ENCODE measurements at places on chromosomes 5 and 9.

DNA sequence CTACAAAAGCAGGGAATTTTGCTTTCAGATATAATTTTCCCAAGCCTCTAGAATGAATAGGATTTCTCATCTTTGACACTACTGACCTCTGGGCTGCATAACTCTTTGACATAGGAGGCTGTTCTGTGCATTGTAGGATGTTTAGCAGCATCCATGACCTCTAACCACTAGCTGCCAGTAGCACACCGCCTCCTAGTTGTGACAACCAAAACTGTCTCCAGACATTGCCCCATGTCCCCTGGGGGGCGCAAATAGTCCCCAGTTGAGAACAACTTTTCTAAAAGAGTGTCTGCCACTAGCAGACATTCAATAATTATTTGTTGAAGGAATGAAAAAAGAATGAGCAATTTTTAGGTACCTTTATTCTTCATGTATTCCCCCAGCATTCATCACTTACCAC is 51.8 kb downstream of the POU4F3 start:
- DNase-seq: no peak

- no peak for DNase-seq
Observed at GRCh38 chr9:1319436-1319835, 269.3 kb downstream of the DMRT2 start.

DNA sequence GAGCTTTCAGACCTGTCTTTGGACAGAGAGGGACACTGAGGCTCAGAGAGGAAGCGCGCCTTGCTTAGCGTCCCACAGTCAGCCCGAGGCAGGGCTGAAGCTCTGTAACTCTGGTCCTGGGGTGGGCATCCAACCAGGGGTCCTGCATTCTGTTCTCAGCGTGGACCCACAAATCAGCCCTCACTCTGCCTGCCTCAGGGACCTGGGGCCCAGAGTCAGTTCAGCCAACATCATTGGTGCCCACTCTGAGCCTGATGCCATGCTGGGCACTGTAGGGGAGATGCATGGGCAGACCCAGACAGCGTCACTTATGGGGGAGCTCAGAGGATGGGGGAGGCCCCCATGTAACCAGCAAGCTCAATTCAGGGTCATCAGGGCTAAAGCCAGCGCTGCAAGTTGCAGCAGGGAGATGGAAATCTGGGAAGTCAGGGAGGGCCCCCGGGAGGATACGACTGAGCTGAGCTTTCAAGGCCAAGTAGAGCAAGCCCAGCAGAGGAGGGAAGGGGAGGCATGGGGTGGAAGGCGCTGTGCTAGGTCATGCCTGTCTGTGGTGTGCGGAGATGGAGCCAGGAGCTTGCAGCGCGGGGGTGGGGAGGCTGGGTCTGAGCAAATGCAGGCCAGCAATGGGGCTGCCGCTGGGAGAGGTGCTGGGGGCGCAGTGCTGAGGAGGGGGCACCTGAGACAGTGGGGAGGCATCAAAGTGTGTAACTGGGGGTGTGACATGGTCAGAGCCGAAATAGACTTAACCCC is 21.1 kb downstream of the CORO2A start:
- DNase-seq: no peak

DNA sequence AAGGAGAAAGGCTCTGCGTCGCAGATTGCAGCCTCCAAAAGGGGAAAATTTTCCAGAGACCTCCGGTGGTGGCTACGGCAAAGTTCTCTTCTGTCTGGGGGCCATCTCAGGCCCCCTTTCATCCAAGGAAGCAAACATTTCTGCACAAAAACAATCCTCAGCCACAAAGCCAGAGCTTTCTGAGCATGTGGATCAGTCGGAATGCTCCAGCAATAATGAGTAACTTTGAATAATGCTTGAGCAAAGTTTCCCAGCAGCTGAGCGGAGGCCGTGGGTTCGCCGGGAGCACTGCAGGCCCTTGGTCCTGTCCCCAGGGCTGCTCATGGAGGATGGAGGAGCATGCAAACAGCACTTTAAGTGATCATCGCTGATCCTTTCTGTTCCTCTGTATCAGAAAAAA is 60.2 kb upstream of the UNC5A start:
- no peak for DNase-seq

- DNase-seq: peak; percentile 78
Observed at GRCh38 chr5:79236362-79236969, 535 bp downstream of the JMY start.

GRCh38 chr5:32462618-32463017 is 18.1 kb upstream of the ZFR start:
- peak; percentile 29 for DNase-seq

GRCh38 chr5:14156650-14157492 is 13.7 kb downstream of the TRIO start:
- DNase-seq: peak; percentile 96

- no peak for DNase-seq
Observed at GRCh38 chr5:133205649-133206048, 153.8 kb downstream of the HSPA4 start.

DNA sequence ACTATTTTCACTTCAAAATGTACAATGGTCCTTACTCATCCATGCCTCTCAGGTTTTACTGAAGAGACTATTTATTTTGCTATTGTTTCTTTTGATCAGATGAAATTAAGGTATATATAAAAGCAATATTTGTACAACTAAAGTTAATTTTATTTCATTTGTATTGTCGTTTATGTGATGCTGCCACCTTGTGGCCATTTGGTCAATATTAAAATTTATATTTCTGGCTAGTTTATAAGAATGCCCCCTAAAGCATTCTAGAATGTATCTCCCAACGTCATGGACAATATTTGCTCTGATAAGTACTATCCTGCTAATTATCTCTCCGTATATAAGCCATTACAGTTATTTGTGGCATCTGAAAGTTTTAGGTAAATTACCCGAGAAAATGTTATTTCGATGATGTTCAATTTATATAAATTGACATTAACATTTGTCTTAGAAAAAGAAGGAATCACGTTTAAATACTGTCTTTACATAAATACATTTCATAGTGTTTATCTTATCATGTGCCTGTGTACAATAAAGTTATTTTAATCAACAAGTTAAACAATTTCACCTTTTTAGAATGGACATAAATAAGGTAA is 680.0 kb downstream of the TAF11L14 start:
- peak; percentile 31 for DNase-seq
